ENCODE measurements at places on chromosomes 2 and 18.

DNA sequence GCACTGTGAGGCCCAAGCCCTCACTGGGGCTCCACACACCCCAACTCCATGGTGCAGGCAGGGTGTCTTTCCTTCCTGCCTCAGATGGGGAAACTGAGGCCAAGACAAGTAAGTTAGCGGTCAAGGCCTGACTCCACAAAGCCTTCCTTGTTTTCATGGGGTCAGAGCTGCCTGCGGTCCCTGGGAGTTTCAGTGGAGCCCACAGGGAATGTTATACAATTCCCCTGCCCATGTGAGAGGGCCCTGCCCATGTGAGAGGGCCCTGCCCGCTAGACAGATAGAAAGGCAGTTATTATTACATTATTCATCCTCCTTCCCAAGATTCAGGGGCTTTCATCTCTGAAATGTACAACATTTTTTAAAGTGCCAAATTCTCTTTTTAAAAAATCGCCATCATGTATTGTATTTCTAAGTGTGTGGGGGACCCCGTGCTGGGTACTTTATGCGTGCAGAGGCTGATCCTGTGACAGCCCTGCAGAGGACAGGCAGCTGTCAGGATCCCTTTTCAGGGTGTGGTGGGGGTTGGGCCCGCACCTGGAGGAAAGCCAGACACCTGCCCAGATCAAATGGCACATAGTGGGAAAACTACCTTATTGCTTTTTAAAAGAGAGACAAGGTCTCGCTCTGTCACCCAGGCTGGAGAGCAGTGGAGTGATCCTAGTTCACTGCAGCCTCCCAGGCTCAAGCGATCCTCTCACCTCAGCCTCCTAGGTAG, 23.4 kb downstream of the FBLN7 start:
- DNase-seq = no peak

- DNase-seq = no peak
Measured at GRCh38 chr2:74756356-74756890, 77.5 kb upstream of the HK2 start.

GRCh38 chr2:99982744-99983143, 159.6 kb downstream of the AFF3 start:
- DNase-seq = no peak

GRCh38 chr2:220241423-220241822, 614.0 kb downstream of the SLC4A3 start:
- no peak for DNase-seq

DNA sequence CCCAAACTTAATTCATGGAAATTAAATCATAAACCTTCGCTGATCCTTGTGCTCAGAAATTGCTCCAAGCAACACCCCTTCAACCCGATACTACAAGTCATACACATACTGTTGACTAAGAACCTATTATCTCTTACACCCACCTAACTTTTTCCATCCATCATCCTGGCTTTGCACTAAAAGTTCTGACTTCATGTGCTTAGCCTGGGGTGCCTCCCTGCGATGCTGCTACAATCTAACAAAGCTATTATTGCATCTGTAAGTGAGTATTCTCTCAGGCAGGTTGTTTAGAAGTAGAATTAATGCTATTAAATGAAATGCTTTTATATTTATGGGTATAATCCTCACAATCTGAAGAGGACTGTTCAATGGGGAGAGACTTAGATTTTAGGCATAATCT, 619.8 kb downstream of the CCDC85A start:
- no peak for DNase-seq

- DNase-seq = no peak
Measured at GRCh38 chr2:26576565-26577441, 64.4 kb downstream of the CIB4 start.

DNA sequence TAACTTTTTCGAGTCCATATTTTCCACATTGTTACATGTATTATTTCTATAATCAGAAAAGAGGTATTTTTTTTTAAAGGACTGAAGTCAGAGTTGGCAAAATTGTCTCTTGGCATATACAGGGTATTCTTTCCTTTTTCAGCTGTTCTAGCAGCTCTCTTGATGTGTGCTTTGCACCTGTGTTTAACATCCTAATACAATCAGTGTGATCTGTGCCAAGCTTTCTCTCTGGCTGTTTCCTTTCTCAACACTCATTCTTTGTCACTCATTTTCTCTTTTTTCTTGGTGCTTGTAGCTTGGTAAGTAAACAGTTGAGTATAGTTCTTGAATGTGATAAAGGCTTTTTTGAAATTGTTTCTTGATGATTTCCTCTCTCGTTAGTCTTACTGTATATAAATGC, 9.2 kb downstream of the RNMT start:
- DNase-seq = no peak

- DNase-seq = no peak
Measured at GRCh38 chr2:215441560-215442400, 5.9 kb upstream of the FN1 start.

GRCh38 chr2:232949016-232949415, 64.0 kb downstream of the NGEF start:
- DNase-seq = no peak

DNA sequence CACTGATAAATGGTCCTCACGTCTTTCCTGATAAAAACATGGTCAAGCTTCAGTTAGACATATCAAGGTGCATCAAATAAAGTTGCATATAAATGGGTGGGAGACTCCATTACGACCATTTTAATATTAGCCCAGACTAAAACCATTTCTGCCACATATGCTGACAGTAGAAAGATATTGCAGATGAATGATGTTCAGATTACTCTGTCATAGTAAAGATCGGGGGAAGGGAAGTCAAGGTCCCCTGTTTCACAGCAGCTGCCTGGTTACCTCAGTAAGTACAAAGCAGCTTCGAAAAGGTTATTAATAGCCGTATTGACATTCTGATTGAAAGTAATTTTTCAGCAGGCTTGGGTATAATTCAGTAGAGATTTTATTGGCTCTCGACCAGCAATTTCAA, 927.7 kb upstream of the CDH2 start:
- DNase-seq = no peak

GRCh38 chr2:232721882-232722281, 24.8 kb downstream of the GIGYF2 start:
- no peak for DNase-seq

- peak; percentile 67 for DNase-seq
Measured at GRCh38 chr2:174012347-174013314, 47.5 kb upstream of the SP3 start.

- DNase-seq = no peak
Measured at GRCh38 chr18:56431551-56431950, 206.8 kb downstream of the TXNL1 start.

DNA sequence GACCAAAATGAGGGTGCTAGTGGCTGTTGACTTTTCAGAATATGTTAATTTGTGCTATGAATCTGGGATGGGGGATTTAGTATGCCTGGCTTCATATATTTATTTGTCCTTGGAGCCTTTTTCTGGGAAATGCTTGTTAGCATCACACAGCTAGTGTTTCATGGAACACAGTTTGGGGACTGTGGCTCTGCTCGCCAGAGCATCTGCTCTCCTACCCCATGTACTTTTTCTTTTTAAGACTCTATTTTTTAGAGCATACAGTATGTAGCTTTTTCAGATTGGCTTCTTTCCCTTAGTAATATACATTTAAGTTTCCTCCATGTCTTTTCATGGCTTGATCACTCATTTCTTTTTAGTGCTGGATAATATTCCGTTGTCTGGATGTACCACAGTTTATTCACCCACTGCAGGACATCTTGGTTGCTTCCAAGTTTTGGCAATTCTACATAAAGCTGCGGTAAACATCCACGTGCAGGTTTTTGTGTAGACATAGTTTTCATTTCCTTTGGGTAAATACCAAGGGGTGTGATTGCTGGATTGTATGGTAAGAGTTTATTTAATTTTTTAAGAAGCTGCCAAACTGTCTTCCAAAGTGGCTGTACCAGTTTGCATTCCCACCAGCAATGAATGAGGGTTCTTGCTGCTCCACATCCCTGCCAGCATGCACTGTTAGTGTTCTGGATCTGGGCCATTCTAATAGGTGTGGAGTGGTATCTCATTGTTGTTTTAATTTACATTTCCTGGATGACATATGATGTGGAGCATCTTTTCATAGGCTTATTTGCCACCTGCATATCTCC, 44.1 kb downstream of the EFR3B start:
- no peak for DNase-seq

DNA sequence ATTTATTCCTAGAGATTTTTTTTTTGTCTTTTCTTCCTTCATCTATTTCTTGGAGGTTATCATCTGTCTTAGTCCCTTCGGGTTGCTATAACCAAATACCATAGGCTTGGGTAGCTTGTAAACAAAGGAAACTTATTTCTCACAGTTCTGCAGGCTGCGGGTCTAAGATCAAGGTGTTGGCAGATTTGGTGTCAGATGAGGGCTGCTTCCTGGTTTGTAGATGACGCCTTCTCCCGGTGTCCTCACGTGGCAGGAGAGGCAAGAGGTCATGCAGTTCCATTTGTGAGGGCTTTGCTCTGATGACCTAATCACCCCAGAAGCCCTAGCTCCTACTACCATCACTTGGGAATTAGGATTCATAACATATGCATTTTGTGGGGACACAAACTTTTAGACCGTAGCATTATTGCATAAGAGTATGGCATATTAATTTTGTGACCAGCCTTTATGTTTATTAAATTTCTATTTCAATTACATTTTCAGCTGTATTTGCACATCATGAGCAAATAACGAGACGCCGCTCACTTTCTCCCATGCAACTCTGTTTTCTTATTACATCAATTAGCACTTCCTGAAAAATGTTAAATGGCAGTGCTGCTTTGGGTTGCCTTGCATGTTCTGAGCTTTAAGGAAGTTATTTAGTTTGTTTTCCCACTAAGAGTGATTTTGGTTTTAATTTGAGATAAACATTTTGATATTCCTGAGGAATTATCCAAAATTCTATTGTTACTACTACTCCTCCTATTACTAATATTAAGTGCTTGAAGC, 246.4 kb upstream of the HDAC4 start:
- no peak for DNase-seq

GRCh38 chr2:234444893-234445292, 52.0 kb downstream of the ARL4C start:
- DNase-seq = peak; percentile 93

GRCh38 chr2:129772190-129772579, 207.3 kb upstream of the RAB6C start:
- no peak for DNase-seq

DNA sequence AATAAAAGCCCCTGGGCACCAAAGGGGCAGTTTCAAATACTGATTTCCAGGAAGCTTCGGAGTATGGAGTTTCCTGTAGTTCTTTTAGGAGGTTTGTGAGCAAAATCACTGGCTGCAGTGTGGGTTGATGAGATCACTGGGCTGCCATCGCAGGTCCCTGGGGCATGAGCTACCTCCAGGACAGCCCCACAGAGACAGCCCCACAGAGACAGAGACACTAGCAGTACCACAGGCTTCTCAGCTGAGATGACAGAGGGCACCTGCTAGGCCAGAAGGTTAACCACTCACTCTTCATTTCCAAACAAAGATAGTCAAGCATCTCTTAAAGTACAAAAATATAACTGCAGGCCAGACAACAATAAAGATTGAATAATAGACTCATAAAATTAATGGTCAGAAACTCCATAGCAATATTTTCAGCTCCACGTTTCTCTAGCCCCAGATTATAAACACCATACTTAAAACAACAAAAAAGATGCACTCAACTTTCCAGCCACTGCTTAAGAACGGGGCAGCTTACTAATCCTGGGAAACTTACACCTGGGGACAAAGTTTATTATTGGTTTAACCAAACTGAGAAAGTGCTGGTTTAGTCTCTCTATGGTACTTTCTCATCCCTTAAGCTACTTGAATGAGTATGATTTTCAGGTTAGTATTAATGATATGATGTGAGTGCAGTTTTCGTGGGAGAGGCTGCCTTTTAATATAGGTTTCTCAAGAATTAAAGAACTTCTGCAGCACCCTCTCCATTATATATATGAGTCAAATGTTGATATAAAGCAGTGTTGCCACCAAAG, 11.6 kb downstream of the AFF3 start:
- no peak for DNase-seq

GRCh38 chr2:96965781-96966514, 20.4 kb downstream of the FAM178B start:
- DNase-seq = no peak

- no peak for DNase-seq
Measured at GRCh38 chr2:142991295-142991694, 113.8 kb downstream of the KYNU start.

- peak; percentile 32 for DNase-seq
Measured at GRCh38 chr2:203623661-203624060, 82.8 kb upstream of the CD28 start.

DNA sequence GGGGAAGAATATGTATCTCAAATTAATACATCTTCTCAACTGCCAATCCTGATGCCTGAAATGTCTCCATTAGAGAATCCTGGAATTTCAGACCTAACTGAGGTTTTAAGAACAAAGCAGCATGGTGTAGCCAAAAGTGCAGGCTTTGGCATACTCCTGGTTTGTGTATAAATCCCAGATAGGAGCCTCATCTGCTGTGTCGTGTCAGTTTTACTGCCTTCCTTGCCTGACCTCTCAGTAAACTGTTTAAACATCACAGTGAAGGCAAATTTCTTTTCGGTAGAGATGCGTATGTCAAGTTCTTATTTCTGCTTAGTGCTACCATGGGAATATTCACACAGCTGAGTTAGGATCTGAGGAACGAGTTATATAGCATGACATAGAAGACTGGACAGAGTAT, 7.3 kb downstream of the SCG2 start:
- DNase-seq = no peak

GRCh38 chr2:60524874-60525273, 28.6 kb downstream of the BCL11A start:
- DNase-seq = no peak

DNA sequence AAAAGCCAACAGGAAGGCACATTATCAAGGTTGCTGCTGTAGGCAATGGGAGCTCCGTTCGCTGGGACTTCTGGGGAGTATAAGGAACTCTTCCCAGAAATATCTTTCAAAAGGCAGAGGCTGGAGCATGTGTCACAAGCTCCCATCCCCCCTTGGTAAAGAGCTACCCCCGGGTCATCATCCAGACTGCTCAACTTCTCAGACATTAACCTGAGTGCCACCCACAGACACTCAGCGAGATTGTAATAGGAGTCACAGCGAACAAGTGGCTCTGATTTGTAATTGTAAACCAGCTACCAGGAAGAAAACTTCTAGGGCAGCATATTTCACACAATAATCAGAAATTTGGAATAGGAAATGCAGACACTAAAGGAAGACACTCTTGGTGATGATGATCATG, 290.2 kb upstream of the PARD3B start:
- DNase-seq = no peak

DNA sequence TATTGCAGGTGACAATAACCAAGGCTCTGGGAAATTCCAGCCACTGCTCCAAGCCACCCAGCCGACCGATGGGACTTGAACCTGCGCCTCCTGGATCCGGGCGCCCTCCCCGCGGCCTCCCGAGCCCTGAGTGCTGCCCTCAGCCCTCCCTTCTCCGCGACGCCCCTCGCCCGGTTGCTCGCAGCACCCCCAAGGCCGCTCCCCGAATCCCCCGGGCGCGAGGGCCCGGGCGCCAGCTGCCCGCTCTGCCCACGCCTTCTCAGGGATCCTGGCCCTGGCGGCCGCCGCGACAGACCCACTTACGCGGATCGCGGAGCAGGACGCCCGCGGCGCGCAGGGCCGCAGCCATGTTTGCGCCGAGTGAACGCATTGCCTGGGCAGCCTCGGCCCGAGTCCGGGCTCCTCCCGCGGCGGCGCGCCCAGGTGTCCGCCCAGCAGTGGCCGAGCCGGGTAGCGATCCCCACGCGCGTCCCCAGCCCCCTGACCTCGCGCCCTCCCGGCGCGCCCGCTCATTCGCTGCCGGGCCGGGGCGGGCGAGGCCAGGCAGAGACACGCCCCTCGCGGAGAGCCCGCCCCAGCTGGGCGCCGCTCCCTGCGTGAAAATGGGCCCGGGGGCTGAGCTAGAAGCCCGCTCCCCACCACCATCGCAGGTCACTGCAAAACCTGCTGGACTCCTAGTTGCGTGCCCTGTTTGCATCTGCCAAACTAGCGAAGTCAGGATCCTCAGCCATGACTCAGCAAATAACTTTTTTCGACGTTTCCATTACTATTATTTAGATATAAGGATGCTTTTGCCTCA, at the start of gene FECH:
Gene FECH, minus strand, starts transcription at position 452 of the 799 bp plus-strand sequence. Its CDS starts 82 bp downstream, at position 370.
- DNase-seq = peak; percentile 53

All from HCEC 1CT (cell line).